ENCODE measurements at places on chromosomes 16 and 17.

DNA sequence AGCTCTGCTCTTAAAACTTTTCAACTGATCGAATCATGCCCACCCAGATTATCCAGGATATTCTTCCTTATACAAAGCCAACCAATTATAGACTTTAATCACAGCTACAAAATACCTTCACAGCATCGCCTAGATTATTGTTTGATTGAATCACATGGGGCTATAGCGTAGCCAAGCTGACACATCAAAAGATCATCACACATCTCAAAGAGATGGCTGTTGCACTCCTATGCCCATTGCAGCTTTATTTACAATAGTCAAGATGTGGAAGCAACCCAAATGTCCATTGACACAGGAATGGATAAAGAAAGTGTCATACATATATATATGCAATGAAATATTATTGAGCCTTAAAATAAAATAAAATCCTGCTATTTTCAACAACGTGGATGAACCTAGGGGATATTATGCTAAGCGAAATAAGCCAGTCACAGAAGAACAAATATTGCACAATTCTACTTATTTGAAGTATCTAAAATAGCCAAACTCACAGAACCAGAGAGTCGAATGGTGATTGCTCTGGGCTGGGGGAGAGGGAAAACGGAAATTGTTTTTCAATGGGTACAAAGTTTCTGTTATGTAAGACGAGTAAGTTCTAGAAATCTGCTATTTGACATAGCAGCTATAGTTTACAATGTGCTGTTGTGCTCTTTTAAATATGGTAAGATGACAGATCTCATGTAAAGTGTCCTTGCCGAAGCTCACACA, 60.9 kb upstream of the ERCC4 start:
- DNase-seq: no peak

DNA sequence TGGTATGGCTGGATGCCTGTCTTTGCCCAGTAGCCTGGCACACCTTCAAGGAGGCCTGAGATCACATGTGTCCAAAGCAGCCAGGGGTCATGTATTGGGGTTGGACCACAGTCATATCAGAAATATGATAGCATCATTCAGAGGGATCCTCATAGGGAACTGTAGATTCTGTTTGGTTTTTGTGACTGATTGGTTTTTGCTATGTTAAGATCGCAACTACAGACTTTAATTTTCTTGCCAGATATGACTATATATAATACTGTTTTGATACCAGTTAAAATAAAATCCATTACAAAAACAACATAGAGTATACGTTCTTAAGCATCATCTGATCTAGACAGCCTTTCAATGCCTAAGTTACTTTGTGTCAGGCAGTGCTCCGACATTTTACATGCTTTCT, 11.8 kb upstream of the SMPD3 start:
- DNase-seq: no peak

- no peak for DNase-seq
Observed at GRCh38 chr16:82082543-82083244, 47.6 kb downstream of the HSD17B2 start.

DNA sequence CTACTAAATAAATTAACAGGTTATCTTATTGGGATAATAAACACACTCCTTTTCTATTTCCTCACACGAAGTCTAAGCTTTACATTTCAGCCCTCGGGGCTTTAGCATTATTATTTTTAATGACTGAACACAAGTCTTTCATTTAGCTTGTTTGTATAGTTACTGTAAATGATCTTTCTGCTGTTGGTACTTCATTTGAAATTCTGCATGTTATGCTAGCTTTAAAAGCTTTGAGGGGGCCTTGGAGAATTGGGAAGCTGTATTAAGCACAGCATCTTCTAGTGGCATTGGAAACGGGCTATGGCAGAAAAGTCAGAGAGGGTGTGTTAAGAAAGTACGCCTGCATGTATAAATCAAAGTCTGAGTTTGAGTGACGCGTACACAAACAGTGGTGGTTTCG, 243.7 kb downstream of the FTO start:
- DNase-seq: no peak

DNA sequence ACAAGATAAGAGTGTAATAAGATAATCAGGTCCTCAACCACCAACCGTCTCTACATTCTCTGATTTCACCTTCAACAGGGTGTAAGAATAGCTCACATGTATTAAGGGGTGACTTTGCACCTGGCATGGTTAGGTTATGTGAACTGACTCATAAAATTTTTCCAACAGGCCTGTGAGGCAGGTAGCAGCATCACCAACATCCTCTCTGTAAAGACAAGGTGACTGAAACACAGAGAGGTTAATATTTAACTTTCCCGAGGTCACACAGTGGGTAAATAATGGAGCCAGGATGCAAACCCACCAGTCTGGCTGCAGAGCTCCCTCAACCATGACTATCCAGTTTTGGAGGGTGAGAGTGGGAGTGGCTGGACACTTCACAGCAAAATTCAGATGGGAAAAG, 317.2 kb downstream of the C16orf95 start:
- DNase-seq: no peak

- DNase-seq: no peak
Observed at GRCh38 chr17:57541472-57542394, 203.4 kb downstream of the CCDC182 start.

GRCh38 chr17:561116-561515, 153.5 kb downstream of the VPS53 start:
- DNase-seq: no peak

GRCh38 chr17:1714980-1715802, 5.0 kb upstream of the TLCD2 start:
- no peak for DNase-seq

GRCh38 chr16:66798161-66798560, 3.2 kb downstream of the TERB1 start:
- DNase-seq: no peak

- DNase-seq: peak; percentile 42
Observed at GRCh38 chr16:51442141-51442870, 291.2 kb upstream of the SALL1 start.

DNA sequence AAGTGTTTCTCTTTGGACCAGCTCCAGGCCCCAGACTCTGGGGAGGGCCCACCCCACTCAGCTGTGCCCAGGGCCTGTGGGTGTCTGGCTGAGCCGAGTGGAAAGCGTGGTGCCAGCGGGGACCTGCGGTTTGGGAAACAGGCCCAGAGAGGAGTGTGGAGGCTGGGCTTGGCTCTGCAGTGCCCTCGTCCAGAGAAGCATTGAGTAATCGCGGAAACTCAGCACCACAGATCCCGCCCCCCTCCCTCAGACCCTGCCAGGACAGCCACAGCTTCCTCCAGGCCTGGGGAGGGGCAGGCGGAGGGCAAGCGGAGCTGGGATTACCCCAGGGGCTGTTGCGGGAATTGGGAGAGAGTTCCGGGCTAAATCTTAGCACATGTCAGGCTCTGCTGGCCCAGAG, 14.6 kb upstream of the PITPNA start:
- no peak for DNase-seq

- no peak for DNase-seq
Observed at GRCh38 chr17:35906926-35907637, 23.5 kb downstream of the RDM1 start.

DNA sequence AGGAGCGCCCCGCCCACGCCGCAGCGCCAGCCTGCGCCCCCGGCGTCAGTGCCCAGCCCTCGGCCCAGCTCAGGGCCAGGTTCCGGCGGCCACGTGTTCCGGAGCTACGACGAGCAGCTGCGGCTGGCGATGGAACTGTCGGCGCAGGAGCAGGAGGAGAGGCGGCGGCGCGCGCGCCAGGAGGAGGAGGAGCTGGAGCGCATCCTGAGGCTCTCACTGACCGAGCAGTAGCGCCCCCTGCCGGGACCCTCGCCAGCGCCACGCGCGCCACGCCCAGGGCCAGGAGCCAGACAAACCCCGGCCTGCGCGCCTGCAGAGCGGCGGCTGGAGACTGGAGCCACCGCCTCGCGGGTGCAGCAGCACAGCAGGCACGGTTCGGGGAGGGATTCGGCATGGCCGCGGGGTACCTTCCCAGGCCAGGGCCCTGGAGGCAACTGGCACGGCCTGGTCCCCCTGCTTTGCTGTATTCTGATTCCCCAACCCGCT, 9.3 kb downstream of the CORO6 start:
- DNase-seq: peak; percentile 94

DNA sequence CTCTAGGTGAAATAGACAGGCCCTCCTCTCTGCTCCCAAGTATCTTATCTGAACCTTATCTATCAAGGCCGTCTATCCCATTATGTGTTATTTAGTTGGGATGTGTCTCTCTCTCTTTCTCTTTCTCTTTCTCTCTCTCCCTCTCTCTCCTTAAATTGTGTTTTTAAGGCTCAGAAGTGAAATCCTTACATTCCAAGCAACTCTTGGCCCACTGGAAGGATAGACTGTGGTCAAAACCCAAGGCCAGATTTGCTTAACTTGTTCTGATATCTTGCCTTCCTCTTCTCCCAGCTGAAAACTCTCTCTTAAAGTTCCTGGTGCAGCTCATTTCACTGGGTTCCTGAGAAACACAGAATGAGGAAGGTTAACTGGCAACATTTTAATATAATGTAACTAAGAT, 14.7 kb downstream of the CDRT4 start:
- DNase-seq: no peak

GRCh38 chr17:81863123-81863675, 2.9 kb upstream of the P4HB start:
- no peak for DNase-seq

DNA sequence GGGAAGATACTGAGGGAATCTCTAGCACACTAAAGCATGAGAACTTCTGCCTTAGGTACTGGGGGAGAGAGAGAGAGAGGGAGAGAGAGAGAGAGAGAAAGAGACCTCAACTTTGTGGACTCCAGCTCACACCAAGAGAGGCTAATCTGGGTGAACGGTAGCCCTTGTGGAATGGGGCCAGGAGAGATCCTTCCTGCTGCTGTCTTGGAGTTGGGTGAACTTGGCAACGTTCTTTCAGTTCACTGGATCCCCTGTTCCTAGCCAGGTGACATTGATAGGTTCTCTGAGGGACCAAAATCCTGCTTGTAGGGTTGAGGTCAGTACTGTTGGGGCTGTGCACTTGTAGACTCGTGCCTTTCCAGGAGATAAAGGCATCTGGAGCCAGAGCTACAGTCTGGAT, 26.5 kb upstream of the WFIKKN2 start:
- DNase-seq: no peak

- DNase-seq: no peak
Observed at GRCh38 chr16:65384441-65384840, 262.6 kb upstream of the CDH11 start.

DNA sequence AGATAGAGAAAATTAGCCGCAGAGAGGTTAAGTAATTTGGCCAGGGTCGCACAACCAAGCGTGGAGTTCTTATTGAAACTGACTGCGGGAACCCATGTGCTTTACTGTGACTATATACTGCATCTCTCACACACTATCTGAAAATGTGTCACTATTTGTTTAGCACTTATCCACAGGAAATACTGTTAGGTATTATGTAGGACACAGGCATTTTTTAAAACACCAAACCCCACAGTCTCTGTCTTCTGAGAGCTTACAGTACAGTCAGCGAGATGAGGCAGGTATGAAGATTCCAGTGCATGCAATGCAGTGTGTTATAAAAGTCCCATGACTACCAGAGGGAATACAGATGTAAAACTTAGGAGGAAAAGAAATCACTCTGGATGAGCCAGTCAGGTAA, 11.3 kb downstream of the RBL2 start:
- no peak for DNase-seq

DNA sequence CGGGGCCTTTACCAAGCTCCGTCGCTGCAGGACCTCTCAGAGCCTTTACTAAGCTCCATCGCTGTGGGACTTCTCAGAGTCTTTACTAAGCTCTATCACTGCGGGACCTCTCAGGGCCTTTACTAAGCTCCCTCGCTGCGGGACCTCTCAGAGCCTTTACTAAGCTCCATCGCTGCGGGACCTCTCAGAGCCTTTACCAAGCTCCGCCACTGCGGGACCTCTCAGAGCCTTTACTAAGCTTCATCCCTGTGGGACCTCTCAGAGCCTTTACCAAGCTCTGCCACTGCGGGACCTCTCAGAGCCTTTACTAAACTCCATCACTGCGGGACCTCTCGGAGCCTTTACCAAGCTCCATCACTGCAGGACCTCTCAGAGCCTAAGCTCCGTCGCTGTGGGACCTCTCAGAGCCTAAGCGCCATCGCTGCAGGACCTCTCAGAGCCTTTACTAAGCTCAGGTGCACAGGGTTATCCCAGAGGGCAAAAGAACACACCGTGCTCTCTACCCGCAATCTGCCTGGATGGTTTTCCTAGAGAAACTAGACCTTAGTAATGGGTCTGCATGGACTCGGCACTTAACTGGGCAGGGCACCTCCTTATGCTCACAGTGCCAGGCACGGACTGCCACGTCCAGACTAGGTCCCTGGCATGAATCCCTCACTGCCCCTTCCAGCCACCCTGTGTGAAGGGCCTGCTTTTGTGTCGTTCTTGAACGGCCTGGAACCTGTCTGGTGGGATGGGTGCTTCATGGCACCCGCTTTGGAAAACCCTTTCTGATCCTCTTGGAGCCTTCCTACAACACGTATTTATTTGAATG, 69.2 kb upstream of the DOC2B start:
- DNase-seq: no peak

DNA sequence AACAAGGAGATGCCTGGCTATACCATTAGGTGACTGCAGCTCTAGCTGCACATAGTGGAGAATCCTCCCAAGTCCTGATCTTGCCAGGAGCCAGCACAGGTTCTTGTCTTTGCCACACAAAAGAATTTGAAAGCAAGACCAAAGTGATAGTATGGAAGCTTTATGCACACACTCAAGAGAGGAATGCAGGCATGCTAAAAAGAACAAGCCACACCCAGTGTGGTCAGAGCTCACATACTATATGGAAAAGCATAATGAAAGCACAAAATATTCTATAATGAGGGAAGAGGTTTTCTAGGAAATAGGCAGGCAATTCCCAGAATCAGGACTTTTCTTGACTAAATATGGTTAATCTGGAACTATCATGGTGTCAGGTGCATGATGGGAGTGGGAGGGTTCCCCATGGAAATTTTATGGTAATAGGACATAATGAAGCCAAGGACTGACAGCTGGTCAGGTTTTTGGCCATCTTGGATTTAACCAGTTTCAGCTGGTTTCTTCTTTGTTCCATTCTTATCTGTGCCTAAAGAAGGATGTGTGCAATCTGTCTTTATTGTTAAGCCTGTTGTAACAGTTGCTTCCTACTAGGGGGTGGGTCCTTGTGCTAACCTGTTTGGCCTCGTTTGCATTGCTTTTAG, 171.6 kb downstream of the ZNF18 start:
- DNase-seq: peak; percentile 25

GRCh38 chr17:28760601-28761562, 17.1 kb downstream of the TRAF4 start:
- DNase-seq: peak; percentile 76

All from brain (organoid and tissue), 16 donors.